ENCODE measurements at places on chromosomes 2 and 18.
A peak's percentile ranks its signal among the peaks of the same experiment; 100 is the strongest.

GRCh38 chr2:113895301-113895700 is 5.4 kb downstream of the ACTR3 start:
- DNase-seq: no peak

- DNase-seq: no peak
Observed at GRCh38 chr2:218871345-218872302, 9.0 kb upstream of the WNT10A start.

GRCh38 chr2:132824716-132825115 is 154.7 kb upstream of the LYPD1 start:
- no peak for DNase-seq

GRCh38 chr18:55047546-55047945 is 88.3 kb upstream of the CCDC68 start:
- no peak for DNase-seq

- no peak for DNase-seq
Observed at GRCh38 chr2:36770542-36771287, 74.2 kb downstream of the VIT start.

- DNase-seq: no peak
Observed at GRCh38 chr2:200405599-200406298, 99.3 kb downstream of the SPATS2L start.

- no peak for DNase-seq
Observed at GRCh38 chr18:77071061-77071460, 61.5 kb downstream of the MBP start.

DNA sequence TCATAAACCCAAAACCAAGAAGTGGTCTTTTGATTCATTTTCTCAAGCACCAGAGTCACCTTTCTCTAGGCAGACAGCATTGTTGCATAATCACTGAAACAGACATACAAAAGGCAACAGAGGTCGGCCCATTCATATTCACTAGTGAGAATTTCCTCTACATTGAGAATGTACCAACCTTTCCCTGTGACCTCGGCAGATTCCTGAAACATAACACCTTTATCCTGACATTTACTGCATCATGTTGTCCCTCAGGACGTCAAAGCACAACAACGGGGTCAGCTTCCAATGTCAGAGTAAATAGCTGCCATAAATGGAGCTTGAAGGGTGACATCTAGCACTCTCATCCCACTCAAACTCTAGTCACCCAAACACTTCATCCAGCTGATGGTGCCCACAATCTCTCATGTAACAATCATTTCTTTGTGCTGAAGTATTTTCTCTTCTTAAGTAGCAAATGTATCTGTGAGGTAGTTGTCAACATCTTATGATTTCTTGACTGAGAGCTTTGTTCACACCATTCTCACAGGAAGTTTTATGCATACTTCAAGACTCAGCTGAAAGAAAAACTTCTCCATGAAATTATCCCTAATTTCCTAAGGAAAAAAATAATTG is 802.6 kb upstream of the CHAC2 start:
- no peak for DNase-seq

GRCh38 chr2:101775092-101775491 is 77.6 kb downstream of the MAP4K4 start:
- DNase-seq: no peak

GRCh38 chr2:234676783-234677450 is 180.0 kb upstream of the ARL4C start:
- no peak for DNase-seq

DNA sequence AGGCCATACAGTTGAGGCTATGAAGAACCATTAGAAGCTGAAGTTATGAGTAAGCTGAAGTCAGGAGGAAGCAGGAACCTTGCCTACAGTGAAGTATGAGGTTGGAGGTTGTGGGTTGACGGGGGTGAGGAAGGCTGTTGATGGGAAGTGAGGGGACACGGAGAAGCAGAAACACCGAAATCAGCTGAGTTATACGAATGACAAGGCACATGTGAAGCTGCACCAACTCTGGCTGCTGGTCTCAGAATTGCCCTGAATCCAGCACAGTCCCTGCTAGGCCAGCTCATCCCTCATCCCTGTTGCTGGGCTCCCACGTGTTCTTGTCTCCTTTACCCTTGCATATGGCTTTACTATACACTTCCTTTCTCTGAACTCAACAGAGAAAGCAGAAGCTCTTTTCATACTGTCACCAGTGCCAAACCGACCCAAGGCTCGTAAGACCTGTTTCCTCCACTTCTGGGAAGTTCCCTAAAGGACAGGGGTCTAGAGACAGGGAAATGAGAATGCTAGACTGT is 9.2 kb upstream of the TMEM247 start:
- DNase-seq: no peak

GRCh38 chr18:27825689-27826088 is 351.2 kb downstream of the CDH2 start:
- DNase-seq: peak; percentile 39

GRCh38 chr2:74374509-74375205 is 5.5 kb downstream of the DCTN1 start:
- DNase-seq: peak; percentile 79

- no peak for DNase-seq
Observed at GRCh38 chr2:85905891-85906290, 17.1 kb upstream of the ST3GAL5 start.

GRCh38 chr2:102283996-102284395 is 27.4 kb upstream of the IL1RL1 start:
- no peak for DNase-seq

DNA sequence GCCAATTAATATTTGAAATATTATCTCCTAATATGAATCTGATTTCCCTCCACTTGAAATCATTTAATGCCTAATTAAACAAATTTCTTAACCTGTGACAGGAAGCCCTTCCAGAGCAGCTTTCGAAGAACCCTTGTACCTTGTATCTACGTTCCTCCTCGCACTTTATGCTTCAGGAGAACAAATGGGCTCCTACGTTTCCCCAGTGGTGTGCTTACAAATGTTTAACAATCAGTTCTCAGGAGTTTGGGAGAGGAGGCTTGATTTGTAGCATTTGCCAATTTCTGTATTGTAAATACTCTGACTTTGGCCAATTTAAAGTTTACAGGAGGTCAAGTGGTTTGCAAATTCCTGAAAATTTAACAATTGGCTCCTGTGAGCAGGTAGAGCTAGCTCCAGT is 327.8 kb downstream of the THSD7B start:
- DNase-seq: no peak

- DNase-seq: no peak
Observed at GRCh38 chr2:63189026-63189425, 138.4 kb downstream of the OTX1 start.

DNA sequence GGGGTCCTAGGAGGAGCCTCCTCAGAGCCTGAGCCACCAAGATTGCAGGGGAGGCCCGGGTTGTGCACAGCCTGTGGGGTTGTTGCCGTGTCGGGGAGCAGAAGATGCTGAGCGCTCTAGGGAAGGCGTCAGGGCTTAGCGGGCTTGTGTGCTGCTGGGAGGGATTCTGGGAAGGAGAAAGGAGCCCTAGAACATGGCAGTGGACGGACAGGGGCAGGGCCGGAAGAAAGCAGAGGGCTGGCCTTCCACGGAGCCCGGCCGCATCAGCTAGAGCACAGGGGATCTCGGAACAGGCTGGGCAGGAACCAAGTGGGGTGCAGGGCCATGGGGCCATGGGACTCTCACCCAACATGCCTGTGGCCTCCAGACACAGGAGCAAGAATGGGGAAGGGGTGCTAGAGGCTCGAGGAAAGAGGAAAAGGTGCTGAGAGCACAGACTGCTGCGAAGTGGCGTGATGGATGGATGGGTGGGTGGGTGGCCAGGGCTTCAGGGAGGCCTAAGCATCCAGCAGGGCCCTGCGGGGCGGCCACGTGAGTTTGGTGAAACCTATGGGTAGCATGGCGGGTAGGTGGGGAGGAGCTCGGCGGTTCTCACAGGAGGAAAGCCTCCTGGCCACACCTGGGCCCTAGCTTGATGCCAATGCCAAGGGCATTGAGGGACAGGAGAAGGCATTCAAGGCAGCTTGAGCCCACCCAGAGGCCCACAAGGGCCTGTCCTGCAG is 35.8 kb downstream of the MTERF4 start:
- no peak for DNase-seq

DNA sequence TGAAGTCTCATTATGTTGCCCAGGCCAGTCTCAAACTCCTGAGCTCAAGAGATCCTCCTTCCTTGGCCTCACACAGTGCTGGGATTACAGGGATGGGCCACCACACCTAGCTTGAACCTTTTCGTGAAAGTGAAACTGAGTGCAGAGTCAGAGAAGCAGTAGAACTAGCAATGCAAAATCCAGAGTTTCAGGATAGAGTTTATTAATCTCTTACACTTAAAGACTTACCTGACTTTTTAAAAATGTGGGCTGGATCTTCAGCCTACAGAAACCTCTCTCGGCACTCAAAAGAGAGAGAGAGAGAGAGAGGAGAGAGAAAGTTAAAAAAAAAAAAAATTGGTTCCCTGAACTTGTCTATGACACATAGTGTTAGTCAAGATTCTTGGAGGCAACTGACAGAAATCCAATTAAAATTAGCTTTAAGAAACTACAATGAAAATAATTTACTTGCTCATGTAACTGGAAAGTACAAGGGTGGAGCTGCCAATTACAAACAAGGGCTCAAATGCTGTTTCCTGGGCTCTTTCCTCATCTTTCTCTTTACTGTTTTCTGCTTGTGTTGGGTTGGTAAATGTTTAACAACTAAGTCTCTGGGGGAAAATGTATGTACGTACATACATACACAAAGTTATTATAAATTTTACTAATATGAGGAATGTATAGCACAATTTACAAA is 98.1 kb upstream of the CERS6 start:
- no peak for DNase-seq

GRCh38 chr2:176002688-176003210 is 682 bp upstream of the LNPK start:
- DNase-seq: no peak

- no peak for DNase-seq
Observed at GRCh38 chr2:198325359-198325758, 521.0 kb downstream of the PLCL1 start.

DNA sequence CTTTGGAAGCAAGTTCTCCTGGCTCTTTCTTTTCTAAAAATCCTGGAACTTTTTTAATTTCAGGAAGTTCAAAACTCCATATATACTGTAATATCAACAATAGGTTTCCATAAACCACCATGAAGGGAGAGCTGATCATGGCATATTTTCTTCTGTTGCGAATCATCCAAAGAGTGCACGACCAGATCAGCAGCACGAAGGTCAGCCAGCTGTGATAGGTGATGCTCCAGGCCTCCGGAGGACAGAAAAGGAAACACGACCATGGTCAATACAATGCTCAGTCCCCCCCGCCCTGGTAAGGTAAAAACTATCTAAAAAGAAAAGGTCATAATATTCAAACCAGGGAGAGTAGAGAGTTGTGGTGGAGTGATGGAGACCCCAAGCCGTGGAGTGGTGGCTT is 268.9 kb downstream of the NAPG start:
- no peak for DNase-seq

DNA sequence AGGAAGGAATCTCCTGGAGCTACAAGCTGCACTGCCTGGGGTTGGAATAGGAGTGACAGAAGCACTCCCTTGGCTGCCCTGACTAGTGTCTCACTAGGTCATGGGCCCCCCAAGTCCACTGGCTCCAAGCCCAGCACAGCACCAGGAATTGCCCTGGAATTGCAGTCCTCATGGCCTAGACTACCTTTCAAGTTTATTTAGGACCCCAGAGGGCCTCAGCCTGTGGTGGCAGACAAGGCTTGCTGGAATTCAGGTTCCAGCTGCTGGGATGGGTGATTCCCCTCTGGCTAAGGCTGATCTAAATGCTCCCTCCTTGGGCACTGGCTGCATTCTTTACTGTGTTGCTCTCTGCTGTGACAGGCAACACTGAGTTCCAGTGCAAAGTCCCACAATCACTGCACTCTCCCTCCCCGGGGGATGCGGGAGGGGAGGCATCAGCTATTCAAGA is 14.0 kb downstream of the STRADB start:
- DNase-seq: no peak

GRCh38 chr2:177031438-177032180 is 181.0 kb upstream of the HNRNPA3 start:
- DNase-seq: no peak

DNA sequence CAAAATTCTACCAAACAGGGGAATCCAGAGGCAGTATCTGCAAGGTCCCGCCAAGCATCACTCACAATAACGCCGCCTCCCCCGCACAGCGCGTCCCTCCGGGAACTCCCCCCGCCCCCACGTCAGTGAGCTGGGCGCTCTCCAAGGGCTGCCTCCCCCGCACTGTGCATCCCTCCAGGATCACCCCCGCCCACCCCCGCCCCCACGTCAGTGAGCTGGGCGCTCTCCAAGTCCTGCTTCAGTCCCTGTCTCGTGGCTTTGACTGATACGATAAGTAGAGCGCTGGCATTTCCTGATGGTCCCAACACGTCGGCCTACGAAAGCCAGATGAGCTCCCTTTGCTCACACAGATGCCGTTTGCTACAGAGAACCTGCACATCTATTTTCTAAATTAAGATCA is 130.7 kb upstream of the TPO start:
- no peak for DNase-seq

DNA sequence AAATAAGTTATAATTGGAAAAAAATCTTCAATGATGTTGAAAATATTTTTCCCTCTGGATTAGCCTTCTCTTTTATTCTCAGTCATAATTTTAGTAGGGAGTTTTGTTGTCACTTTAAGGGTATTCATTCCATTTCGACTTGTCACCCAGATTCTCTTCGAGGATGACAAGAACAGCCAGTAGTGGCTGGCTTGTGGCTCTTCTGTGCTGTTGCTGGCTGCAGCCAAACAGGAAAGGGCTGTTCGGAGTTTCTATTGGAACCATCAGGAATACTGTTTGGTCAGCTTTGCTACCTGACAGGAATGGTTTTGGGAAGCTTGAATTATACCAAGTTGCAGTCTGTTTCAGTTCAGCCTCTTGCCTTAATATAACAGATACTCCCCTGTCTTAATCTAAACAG is 41.6 kb downstream of the MGAT5 start:
- no peak for DNase-seq

GRCh38 chr2:181977661-181978350 is 7.8 kb upstream of the PPP1R1C start:
- no peak for DNase-seq

GRCh38 chr2:56729212-56729611 is 545.4 kb downstream of the CCDC85A start:
- DNase-seq: no peak

- no peak for DNase-seq
Observed at GRCh38 chr2:12253167-12253778, 463.5 kb upstream of the TRIB2 start.

DNA sequence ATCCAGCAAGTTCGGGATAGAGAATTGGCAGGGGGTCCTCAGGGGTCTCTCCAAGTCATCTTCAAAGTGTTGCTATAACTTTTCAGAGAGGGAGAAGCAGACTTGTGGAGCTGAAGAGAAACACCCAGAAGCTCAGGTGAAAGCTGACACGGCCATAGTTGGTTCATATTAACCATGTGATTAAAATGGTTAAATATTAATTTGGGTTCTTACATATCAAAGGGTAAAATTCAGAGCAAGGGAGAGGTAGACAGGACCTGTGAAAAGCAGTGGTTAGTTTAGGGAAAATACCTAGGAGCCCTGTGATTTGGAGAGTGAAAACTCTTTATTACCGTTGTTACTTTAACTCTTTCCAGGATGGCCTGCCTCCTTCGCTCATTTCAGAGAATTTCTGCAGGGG is at the start of gene UGT1A6:
Gene UGT1A6 (plus strand): TSS at position 243 of the 400 bp plus-strand sequence. CDS start 115 bp downstream, at position 358.
- no peak for DNase-seq

All from spinal cord (tissue), 10 donors.